Hematopoietic multipotent progenitor cell treated with erythropoietin and hydrocortisone succinate and interleukin-3 and kit ligand, for 8 days (in vitro differentiated cells): ENCODE measurements at places on chromosomes 6 and 20.

GRCh38 chr6:42423244-42423643, 28.5 kb downstream of the TRERF1 start:
- no peak for DNase-seq

DNA sequence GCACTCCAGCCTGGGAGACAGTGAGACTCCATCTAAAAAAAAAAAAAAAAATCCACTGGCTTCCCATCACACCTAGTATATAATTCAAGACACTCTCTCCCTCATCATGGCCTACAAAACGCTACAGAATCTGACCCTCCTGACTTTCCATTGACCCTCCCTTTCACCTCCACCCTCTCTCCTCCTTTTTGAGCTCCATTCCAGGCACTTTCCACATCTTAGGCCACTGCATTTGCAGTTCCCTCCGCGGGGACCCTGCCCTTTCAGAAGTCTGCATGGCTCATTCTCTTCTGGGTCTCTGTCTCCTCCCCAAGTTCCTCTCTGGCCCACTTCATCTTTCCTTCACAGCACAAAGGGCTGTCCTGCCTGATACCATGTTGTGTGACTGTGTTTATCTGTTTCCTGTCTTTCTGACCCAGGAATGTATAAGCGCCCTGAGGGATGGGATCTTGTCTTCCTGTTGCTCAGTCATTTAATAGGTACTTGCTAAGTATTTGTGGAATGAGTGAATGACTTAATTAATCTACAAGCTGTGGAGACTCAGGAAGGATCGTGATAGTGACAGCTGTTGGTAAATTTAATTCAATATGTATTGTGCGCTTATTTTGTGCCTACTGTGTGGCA, 35.2 kb downstream of the NCR2 start:
- DNase-seq: no peak

- DNase-seq: no peak
These were observed 33.7 kb downstream of the PAX1 start for GRCh38 chr20:21739161-21739560.

DNA sequence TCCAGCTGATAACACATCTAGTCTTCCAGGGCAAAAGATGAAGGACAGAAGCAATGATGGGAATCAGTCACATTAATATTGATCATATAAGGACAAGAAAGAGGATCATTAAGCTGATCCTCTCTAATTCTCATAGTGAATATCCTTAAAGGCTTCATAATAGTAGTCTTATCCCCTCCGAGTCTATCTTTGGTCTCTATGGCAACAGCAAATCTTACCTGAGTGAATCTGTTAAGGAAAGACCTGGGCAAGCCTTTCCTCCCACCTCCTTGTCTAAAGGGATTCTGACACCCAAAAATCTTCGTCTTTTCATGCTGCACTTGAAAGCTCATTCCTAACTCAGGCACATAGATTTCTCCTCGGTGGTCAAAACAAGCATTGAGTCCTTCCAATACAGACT, 86.4 kb upstream of the LYRM2 start:
- DNase-seq: no peak

GRCh38 chr6:156839591-156840001, 62.4 kb downstream of the ARID1B start:
- peak; percentile 46 for DNase-seq

- DNase-seq: no peak
These were observed 263.1 kb downstream of the LRFN2 start for GRCh38 chr6:40323881-40324634.

DNA sequence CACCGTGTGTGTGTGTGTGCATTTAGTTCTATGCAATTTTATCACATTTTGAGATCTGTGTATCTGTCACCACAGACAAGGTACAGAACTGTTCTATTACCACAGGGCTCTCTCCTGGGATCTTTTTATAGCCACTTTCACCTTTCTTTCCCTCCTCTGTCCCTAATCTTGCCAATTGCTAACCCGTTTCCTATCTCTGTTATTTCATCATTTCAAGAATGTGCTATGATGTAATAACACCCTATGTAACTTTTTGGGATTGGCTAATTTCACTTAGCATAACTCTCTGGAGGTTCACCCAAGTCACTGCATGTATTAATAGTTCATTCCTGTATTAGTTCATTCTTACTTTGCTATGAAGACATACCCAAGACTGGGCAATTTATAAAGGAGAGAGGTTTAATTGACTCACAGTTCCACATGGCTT, 657.7 kb downstream of the QKI start:
- no peak for DNase-seq

DNA sequence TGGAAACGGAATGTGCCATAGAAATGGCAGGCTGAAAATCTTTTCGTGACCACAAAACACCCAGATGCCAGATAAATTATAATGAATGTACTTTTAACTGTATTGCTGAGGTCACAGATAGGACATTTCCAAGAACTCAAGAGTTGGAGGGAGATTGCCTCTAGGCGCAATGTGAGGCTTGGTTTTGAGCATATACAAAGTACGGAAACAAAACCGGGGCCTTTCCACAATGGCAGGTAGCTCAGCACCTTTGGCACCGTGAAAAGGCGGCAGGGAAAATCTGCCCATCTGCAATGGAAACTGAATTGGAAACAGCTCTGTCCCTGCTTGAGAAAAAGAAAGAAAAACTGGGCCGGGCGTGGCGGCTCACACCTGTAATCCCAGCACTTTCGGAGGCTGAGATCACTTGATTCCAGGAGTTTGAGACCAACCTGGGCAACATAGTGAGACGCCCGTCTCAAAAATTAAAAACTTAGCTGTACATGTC, 10.5 kb upstream of the C20orf144 start:
- peak; percentile 77 for DNase-seq

GRCh38 chr20:24998631-24999445, 6.3 kb upstream of the APMAP start:
- DNase-seq: no peak

DNA sequence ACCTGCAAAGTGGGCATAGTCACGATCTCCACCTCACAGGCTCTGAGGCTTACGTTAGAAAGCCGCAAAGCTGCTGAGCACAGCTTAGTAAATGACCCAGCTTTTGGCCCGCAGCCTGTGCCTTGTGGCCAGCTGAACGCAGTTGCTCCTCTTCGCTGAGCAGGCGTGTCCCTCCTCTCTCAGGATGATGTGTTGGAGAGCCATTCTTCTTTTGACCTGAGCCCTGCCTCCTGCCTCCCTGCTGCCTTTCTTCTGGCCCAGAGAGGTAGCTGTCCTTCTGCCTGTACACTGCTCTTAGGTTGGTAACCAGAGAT, 47.6 kb upstream of the MYL9 start:
- no peak for DNase-seq

DNA sequence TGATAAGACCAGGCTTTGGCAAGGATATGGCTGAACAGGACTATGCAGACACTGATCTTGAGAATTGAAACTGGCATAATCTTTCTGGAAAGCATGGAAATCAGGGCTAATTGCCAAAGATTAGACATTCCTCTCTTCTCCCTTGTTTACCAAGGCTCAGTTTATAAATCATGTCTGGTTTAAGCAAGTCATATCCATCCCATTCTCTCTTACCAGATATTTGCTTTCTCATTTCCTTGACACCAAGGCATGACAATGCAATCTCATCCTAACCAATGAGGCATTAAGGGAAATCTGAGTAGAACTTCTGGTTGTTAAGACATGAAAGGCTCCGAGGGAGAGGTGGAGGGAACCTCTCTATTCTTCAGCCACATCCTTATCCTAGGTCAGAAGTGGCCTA, 110.3 kb upstream of the CEP85L start:
- DNase-seq: no peak

DNA sequence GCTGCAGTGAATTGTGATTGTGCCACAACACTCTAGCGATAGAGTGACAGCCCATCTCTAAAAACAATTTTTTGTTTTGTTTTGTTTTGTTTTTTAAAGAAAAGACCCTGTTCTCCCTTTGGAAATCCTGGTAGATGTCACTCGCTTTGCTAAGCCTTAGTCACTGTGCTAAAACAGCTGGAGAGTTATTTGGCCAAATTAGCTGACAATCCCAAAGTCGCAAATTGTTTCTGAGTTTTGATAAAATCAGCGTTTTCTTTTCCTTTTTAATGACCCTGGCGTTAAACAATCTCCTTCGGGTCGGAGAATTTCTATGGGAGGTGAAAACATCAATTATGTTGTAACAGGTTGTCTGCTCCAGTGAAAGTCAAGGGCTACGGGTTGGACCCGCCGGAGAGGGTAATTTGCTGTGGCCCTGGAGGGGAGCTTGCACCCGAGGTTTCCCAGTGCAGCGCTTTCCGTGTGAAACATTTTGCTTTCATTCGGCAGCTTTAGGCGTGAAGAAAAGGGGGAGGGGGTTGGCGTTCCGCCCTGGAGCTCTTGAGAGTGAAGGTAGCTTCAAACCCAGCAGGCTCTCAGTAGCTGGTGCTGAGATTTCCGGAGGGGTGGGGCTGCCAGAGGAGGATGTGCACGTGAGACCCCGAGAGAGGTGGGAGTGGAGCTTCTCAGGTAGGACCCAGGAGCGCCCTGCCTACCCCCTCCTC, 296.6 kb downstream of the PHACTR1 start:
- no peak for DNase-seq

DNA sequence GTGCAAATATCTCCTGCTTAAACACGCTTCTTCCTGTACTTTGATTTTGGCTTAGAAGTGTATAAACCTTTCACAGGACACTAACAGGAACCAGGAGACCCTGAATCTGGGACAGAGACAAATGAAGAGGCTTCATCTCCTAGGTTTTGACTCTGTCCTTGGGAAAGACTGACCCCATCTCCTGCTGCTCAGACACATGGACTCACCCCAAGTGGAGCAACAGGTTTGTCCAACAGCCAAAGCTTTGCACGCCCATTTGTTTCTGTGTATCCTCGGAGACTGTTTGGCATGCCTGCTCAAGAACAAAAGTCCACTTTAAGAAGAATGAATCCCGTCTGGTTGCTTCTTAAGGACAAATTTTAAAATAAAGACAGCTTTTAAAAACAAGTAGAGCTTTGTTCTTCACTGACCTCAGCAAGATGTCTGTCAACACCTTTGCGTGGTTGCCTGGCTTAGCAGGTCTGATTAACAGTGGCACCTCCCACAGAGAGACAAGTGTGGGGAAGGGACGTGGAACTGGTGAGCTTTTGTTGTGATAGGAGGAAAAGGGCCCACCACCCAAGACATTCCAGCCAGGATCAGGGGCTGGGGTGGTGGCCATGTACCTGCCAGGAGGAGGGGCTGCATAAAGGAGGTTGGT, 202.6 kb downstream of the SOD2 start:
- DNase-seq: no peak

DNA sequence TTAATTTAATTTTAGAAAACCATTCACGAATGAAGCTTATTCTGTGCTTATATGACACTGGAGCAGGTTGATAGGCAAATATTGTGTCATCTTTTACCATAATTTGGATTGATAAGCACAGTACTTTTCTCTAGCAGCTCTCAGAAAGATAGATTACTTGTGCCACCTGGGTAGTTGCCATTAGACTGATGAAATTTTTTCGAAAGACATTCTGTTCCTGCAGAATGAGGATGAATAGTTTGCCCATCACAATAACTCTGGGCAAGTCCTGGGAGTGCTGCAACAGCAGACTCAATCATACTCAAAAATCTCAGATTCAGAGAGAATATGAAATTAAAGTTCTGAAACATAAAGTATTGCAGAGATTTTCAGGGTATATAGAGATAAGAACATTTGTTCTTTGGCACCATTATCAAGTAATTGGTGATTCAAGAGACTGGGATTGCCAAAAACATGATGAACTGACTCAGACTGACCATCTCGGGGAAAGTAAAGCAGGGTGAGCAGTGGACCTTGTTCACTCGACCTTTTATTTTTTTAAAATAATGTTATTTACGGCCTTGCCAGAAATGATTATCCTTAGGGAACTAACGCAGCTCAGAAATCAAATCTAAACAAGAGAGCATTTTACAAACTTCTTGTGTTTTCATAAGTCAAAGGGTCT, 65.8 kb upstream of the PTCHD4 start:
- no peak for DNase-seq

DNA sequence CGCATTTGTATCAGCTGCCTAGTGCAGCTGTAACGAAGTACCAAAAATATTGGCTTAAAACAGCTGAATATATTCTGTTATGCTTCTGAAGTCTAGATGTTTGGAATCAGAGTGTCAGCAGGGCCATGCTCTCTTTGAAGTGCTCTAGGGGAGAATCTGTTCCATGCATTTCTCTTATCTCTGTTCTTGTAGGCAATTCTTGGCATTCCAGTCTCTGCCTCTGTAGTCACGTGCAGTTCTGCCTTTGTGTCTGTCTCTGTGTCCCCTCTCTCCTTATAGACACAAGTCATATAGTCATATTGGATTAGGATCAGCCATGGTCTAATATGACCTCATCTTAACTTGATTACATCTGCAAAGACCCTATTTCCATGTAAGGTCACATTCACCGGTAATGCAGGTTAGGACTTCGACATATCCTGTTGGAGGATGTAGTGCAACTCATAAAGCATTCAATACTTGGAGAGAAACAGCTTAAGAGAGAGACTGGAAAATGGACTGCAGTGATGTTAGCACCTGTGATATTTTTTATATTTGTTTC, 18.6 kb downstream of the FAM83B start:
- no peak for DNase-seq

DNA sequence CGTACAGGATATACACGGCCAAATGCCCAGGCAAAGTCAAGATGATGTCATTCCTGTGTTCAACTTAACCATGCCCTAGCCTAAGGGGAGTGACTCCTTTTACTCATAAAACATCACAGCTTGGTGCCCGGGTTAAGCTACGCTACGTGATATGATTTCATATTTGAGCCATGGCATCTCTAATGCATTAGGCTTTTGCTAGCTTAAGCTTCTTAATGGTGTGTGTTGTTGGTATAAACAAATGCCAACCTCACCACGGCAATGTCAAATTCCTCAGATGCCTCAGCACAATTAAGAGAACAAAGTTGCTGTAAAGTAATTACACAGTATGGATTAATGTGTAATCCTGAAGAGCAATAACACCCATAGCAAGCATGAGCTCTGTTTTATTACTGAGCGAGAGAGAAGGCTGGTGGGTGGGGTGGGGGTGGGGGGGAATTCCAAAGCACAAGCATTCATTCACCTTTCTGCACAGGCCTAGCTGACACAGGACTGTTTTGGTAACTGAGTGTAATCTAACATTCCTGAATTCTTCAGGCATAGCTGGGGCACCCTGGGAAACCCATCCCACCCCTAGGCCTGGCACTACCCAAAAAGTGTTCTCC, 44.7 kb upstream of the CNKSR3 start:
- DNase-seq: no peak

DNA sequence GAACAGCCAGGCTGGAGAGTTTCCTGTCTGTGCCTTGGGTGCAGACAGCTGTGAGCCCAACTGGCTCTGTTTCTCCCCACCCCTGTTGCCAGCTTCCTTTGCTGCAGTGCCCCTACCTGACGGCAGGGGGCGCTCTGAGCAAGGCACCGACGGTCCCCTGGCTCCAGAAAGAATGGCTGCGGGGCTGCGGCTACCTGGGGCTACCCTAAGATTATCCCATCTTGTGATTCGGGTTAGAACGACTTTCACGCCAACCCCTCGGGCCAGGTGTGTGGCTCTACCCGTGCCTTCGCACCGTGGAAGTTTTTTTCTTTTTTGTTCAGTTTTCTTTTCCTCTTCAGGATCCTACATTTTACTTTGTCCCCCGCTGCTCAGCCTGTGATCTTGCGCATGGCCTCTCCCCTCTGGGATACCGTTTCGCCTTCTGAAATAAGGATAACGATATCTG, 33.4 kb upstream of the AAR2 start:
- DNase-seq: peak; percentile 52
